GM18507 (cell line): ENCODE measurements at places on chromosomes 1 and 21.

- no peak for DNase-seq
Observed at GRCh38 chr1:226002667-226003501, 3.7 kb upstream of the SDE2 start.

- DNase-seq = no peak
Observed at GRCh38 chr1:98177751-98178150, 256.9 kb upstream of the DPYD start.

DNA sequence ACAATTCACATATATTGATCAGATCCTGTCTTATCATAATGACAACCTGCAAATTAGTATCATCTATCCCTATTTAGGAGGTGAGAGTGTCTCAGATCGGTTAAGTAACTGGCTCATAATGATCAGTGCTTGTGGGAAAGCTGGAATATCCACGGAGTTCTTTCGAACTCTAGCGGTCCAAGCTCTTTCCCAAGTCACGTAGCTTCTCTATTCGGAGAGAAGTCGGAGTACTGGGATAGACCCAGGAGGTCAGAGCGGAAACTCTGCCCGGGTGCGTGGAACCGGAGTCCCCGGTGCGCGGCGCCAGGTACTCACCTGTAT, 339 bp downstream of the PTGS2 start:
- DNase-seq = no peak

DNA sequence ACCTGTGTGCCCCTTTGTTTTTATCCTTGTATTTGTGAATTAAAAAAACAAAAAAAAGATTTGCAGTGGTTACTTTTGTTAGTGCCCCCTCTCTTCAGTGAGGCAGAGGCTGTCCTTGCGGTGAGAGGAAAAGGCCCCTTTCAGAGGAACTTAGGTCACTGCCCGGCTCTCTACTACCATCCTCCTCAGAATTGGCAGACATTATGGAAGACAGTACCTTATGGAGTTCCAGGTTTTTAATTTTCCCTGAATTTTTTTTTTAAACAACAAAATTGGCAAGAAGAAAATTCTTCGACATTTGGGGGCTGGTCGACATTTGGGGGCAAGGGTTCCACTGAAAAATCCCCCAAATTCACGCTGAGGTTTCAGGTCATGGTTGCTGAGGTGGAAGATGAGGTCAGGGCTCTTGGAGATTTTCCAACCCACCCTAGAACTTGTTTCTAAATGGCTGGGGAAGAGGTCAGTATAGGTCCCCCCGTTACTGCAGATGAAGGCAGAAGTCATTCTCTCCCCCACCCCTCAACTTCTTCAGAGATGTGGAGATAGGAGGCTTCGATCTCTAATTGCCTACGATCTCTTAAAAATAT, 5.3 kb downstream of the RXFP4 start:
- DNase-seq = no peak

- DNase-seq = peak; percentile 74
Observed at GRCh38 chr1:153568367-153569099, 2.9 kb upstream of the S100A2 start.

DNA sequence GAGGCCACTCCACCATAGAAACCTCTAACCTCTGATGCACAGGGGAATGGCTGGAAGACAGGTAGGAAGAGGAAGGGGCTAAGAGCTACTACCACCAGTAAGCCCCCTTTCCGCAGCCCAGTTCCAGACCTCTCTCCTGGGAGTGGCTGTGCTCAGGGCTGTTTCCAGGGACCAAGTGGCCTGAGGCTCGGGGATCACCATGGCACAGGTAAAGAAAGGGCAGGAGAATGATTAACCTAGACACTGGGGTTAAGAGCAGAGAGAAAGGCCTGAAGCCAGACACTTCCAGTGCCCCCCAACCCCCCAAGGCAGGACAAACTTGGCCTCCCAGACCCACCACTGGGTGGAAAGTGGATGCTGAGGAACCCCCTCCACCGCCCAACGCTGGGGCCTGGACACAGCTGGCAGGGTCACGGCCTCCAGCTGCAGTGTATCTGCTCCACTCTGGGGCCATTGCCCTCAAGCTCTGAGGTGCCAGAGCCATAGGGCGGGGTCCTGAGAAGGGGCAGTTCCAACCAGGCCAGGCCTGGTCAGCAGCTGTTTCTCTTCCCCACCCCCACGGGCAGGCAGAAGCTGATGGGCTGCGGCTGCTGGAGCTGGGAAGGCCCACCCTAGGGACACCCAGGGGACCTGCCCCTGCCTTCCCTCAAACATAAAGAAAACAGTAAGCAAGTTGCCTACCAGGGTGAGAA, 2.6 kb downstream of the TAGLN2 start:
- DNase-seq = no peak

- DNase-seq = no peak
Observed at GRCh38 chr1:84644472-84644871, 45.8 kb downstream of the SSX2IP start.

- DNase-seq = no peak
Observed at GRCh38 chr21:45154511-45155508, 80.4 kb downstream of the ADARB1 start.

GRCh38 chr1:58879464-58879863, 95.6 kb upstream of the JUN start:
- no peak for DNase-seq

- DNase-seq = no peak
Observed at GRCh38 chr1:159005676-159006075, 4.0 kb upstream of the IFI16 start.

- no peak for DNase-seq
Observed at GRCh38 chr1:53063744-53064515, 1.9 kb downstream of the PODN start.

DNA sequence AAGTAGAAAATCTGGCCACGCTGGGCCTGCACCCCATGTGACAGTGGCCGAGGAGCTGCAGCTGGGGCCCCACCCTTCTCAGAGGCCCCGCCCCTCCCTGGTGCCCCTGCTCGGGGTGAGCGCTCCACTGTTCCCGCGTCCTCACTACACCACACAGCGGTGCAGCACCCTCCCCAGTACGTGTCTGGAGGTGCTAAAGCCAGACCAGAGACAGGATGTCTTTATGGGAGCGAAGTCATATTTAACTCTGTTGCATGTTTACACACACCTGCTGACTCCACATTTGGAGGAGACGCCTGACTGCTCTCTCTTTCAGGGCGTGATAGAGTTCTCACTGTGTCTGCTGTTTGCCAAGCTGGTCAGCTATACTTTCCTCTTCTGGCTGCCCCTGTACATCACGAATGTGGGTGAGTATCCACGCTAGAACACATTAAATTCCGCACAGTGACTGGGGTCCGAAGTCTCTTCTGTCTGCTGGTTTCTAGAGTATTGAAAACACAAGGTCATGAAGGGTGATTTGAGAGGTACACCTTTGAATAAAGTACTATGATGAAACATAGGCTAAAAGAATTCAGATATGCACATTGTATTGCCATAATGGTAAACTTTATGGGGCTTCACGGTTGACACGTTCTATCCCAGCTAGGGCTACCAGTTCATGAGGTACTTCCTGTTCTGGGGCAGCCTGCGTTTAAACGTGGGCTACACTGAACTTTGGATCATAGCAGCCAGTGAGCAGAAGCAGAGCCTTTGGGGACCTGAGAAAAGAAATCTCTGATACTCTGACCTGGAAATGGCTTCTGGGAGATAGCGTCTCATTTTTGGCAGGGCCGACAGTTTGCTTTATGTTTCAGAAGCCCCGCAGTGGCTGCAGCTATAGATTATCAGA, 48.4 kb downstream of the SLC37A1 start:
- DNase-seq = no peak

DNA sequence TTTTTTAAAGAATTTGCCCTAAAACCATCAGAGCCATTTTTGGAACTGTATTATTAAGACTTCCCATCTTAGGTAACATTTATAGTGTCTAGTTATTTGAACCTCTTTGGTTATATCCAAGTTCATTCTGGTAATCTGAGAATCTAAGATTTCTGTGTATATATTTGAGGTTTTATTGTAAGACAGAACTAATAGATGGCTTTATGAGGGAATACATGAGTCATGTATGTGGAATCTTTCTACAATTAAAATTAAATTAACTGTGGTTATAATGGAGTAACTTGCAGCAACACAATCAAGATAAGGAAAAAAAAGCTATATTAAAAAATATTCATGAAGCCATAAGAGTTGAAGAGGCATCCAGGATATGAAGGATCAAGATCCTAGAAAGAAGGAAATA, 92.1 kb downstream of the UBE2U start:
- DNase-seq = no peak

DNA sequence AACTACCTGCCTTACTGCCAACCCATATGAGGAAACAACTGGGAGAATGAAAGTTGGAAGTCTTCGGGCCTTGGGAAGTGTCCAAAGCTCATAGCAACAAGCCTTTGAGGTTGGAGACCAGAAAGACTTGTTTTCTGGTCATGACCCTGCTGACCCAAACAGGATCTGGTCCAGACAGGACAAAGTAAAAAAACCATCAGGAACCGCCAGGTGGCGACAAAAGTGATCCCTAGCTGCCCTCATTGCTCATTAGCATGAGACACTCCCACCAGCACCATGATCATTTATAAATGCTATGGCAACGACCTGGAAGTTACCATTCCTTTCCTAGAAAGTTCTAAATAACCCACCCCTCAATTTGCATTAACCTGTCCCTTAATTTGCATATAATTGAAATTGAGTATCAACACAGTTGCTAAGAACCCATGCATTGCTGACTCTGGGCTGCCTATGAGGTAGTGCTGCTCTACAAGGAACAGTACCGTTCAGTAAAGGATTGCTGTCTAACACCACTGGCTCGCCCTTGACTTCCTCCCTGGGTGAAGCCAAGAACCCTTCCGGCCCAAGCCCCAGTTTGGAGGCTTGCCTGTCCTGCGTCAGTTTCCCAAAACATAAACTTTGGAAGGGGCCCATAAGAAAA, 89.0 kb downstream of the URB2 start:
- DNase-seq = no peak

DNA sequence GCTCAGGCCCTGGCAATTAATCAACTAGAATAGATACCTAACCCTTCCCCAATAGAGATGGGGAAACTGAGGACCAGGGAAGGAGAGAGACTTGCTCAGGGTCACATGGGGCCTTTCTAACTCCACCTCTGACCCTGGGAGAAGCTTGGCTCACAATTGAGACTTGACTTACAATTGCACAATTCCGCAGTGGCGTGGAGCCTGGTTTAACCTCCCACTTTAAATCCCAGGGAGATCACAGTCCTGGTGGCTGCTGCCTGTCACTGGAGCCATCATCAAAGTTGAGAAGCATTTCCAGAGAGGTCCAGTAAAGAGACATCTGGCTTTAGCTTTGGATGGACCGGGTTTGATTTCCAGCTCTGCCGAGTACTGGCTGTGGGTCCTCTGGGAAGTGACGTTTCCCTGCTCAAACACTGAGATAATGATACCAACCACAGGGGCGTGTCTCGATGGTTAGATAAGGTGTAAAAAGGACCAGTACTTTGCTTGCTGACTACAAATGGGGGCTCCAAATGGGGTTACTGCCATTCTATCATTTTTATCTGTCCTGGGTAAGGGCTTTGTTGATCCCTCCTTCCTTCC, 39.3 kb downstream of the TRIM62 start:
- DNase-seq = no peak

DNA sequence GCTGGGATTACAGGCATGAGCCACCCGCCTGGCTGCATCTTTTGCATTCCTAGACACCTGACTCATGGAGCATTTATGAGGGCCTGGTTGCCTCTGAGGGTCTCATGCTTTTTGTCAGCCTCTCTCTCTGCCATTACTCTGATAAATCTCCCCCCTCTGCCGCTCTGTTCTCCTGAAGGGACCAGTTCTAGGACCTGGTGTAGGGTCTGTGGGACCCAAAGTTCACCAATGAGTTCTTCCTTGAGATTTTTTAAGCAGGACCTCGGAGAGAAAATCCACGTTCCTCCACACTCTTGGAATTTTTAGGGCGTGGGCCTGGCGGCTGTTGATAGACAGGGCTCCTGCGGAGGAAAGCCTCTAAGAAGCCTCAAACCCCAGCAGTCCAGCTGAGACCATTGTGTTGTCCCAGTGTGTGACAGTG, 91.9 kb upstream of the ERRFI1 start:
- DNase-seq = no peak

DNA sequence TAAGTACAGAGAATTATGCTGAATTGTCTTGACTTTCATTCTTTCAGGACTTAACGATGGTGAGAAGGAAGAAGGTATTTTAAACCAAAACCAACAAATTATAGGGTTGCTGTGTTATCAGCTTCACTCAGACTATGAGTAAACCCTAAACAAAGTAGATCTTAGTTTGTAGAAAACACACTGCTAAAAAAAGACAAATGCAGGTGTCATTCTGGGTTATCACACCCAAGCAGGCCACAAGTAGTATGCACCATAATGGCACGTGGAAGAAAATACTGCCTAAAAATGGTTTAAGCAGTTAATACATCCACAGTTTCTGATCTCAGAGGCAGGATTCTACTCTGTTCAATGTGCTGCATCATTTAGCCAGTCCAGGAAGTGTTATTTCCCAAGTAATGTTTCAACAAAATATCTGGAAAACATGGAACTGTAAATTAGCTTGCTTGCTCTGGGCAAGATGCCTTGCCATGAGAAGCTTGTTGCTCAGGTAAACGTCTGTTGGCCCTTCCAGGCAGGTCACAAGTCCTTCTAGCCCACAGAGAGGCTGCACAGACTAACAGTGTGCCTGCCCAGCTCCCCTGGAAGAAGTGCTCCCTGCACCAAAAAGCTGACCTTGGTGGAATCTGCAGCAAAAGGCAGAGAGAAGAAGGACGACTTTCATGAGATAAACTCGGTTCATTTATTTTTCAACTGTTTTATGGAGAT, 4.1 kb downstream of the DIPK1A start:
- no peak for DNase-seq

- no peak for DNase-seq
Observed at GRCh38 chr1:221149111-221149510, 269.9 kb downstream of the HLX start.

- no peak for DNase-seq
Observed at GRCh38 chr1:39940253-39940652, 14.7 kb upstream of the MFSD2A start.

GRCh38 chr1:169565335-169566271, 20.7 kb downstream of the F5 start:
- no peak for DNase-seq

- DNase-seq = peak; percentile 74
Observed at GRCh38 chr1:47436304-47436978, 1.4 kb upstream of the FOXD2 start.

- DNase-seq = no peak
Observed at GRCh38 chr1:108059945-108060344, 95.0 kb upstream of the VAV3 start.

DNA sequence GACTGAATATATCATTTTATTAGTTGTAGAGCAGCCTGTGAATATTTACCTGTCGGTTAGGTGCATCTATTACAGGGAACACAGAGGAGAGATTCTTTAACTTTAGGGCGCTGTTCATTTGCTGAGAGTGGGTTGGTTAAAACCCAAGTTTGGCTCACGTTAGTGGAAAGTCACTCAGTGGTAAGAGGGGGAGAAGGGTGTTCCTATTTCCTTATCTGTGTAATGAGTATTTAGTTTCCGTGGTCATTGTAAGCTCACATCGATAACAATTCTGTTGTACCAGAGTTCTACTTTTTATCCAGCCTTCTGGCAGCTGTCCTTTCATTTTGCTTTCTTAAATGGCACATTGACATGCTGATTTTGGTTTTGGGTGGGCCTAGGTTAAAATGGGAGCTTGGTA, 773.2 kb upstream of the ADAMTS5 start:
- DNase-seq = no peak
